DMS 273 treated with DMSO at 0.1 percent for 48 hours (cell line): ENCODE measurements at places on chromosomes 6 and 20.

- no peak for DNase-seq
Observed at GRCh38 chr20:40459299-40459698, 229.7 kb downstream of the MAFB start.

DNA sequence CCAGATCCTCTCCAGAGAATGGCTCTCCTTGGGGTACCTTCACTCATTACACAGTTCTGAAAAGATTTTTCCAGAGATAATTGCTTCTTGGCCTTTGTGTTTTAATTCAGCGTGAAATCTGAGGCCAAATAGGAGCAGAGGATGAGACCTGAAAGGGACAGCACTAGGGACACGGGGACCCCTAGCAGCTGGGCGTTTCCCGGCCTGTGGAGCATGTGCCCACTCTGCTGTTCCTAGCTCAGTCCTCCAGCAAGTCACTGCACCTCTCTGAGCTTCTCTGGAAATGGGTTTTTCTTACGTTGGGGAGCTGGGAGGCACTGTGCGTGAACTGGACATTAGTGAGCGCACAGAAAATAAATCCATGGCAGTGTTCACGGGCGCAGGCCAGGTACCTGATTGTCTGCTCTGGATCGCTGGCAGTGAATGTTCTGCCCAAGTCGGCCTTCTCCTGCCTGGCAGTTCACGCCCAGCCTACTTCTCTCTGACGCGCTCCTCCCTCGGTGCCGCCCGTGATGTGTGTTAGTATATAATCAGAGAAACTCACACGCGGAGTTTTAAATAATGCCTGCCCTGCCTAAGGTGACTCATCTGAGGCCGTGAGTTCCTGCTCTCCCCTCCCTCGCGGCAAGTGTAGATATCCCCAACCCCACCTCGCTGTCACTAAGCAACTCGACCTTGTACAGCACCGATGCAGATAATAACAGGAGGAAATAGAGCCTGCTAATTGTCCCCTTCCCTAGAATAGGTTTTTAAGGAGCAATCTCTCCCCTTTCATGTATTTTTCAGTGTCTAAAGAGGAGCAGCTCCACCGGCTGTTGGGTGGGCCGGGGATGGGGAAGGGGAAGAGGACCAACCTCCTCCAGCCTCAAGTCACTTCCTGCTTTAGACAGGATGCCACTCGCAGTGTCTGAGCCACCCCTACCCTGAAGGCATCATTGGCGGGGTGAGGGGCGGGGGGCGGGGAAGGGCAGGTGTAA lies 2.7 kb upstream of the TUBB2A start:
- DNase-seq, result no peak

GRCh38 chr6:131923356-131923755 lies 27.8 kb downstream of the CCN2 start:
- no peak for DNase-seq

- no peak for DNase-seq
Observed at GRCh38 chr6:3813150-3813780, 35.9 kb upstream of the FAM50B start.

GRCh38 chr6:148720406-148720805 lies 26.4 kb upstream of the UST start:
- no peak for DNase-seq

DNA sequence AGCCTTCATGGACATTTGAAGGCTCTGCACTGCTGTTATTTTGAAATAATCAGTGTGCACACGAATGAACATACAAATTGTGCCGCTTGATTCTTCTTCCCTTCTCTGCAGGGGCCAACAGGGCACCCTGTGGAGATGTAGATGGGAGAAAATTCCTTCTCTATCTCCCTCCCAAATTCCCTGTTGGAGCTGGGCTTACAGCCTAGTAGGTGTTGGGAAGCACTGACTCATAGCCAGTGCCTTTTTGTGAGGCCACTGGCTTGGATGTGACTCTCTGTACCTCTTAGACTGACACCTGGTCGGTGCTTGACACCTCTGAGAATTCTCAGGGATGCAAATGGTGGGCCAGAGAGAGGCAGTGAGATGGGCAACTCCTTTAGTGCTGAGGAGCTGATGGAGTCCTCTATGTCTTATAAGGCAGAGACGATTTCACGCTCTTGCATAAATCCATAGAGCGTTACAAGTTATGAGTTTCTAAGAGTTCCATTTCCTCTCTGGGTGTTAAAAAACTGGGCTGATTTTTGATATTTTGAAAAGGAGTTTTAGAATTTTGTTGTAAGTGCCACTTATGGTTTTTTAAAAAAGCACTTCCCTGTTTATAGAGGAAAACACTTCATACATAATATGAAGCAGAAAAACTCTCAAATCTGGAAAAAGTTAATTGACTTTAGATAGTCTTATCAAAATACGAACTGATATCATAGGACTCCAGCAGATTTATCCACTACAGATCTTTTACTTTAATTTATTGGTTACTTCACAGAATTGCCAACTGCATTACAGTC lies 89.8 kb upstream of the MAP3K7 start:
- DNase-seq, result no peak

GRCh38 chr20:4794846-4795245 lies 73.1 kb downstream of the PRND start:
- DNase-seq, result no peak

- DNase-seq, result no peak
Observed at GRCh38 chr20:51350941-51351631, 191.4 kb downstream of the NFATC2 start.

GRCh38 chr6:142851601-142852000 lies 93.4 kb downstream of the HIVEP2 start:
- no peak for DNase-seq

GRCh38 chr6:134345789-134346188 lies 27.9 kb upstream of the SGK1 start:
- no peak for DNase-seq

- peak; percentile 14 for DNase-seq
Observed at GRCh38 chr20:46364670-46365486, 41.5 kb downstream of the ELMO2 start.

DNA sequence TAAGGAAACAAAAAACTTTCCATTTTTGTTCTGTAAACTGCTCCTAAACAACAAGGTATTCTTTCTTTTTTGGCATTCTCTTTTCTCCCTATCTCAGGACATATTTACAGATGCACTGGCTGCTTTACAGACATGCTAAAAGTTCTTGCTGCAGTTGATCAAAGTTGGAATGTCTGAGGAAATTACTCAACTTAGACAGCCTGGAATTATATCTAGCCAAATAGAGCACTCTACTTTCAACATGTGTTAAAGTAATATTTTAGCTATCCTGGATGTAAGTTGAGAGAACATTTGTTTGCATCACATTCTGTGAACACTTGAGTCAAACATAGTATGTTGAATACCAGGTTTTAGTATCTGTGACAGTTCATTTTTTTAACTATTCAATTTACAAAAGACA lies 24.8 kb downstream of the TASP1 start:
- DNase-seq, result no peak

GRCh38 chr20:43190332-43190953 lies 737 bp upstream of the PTPRT start:
- no peak for DNase-seq

DNA sequence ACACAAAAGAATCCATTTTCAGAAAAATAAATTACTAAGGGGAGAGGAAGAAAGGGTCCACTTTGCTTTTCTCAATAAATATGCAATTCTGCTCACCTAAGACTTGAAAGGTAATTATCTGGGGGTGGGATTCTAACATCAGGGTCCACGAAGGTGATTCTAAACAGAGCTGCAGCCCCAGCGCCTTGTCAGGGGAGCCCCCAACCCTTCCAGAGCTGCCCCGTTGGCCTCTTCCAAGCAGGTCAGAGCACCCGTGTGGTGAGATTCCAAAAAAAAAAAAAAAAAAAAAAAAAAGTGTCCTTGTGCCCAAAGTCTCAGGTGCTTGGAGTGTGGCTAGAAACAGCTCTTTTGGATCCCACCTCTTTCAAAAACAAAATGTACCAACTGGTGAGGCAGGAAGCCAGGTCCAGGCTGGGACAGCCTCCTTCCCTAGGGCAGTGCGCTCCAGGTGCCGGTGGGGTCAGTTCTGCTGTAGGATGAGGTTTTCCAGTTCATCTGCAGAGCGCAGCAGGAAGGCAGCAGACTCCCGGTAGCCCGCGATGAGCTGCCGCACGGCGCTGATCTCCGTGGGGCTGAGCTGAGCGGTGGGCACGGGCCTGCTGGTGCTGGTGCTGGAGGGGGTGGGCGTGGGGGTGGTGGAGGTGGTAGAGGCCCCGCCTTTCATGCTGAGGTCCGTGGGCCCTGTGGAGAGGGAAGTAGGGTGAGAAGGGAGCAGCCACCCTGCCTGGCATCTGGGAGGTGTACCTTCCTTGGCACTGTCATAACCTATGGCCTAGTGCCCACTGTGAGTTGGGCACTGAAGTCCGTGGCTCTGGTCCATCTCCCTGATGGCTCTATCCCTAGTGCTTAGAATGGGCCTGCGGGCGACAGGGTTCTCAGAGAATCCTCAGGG lies 89.3 kb downstream of the ASXL1 start:
- no peak for DNase-seq

DNA sequence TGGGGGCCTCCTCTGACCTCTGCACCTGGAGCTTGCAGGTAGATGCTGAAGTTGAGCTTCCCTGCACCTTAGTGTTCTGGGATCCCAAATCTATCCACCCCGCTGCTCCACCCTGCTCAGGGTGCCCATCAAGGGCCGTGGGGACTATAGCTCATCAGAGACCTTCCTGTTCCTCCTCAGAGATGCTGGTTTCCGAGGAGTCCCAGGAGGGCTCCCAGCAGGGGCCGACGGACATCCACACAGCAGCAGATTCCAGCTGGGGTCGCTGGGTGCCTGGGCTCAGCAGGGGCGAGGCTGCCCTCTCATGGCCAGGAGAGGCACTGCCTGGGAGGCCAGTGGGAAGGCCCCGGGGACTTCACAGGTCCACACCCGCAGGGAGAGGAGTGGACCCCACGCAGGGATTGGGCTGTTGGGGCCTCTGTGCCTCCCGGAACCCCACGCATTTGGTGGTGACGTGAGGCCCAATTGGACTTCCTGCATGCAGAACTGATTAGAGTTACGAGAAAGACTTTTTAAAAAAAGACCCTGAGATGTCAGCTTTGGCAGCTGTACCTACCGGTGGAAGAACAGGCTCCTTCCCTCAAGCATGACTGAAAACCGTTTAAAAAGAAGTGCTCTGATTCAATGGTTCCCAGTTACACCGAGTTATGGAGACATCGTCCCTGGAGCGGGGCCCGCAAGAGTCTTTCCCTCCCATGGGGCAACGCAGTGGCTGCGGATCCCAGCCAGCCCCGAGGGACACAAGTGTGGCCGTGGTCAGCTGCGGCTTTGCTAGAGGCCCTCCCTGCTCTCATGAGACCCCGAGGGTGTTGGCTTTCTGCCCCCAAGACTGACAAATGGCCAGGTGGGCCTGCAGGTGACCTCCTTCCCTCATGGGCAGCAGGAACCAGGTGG lies 25.3 kb upstream of the SLCO4A1 start:
- DNase-seq, result no peak

GRCh38 chr6:39295611-39296011 lies 18.6 kb downstream of the KCNK17 start:
- no peak for DNase-seq

- DNase-seq, result no peak
Observed at GRCh38 chr6:76768556-76768955, 694.7 kb downstream of the HTR1B start.

GRCh38 chr6:29071831-29072723 lies 15.0 kb downstream of the OR2B3 start:
- peak; percentile 34 for DNase-seq

DNA sequence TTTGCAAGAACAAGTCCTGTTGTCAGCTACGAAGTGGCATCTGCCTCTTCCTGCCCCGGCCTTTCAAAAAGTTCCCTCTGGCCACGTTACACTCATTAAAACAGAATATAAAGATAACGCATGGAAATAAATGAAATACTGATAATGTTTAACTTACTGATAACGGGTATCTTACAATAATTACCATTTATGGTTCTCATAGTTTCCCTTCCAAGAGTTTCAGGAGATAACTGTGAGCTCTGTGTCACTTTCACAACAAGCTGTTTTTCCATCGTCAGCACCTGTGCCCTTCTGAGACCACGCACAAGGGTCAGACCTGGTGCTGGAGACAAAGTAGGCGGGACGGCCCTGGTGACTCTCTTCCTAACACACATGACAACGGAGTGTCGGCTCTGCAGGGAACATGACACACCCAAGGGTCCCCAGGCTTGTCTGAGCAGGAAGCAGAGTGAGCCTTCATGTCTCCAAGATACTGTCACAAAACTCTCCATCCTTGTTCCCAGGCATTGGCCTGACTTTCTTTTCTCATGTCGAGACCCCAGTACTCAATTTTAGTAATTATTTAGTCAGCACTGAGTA lies 86.2 kb upstream of the THBS2 start:
- no peak for DNase-seq

DNA sequence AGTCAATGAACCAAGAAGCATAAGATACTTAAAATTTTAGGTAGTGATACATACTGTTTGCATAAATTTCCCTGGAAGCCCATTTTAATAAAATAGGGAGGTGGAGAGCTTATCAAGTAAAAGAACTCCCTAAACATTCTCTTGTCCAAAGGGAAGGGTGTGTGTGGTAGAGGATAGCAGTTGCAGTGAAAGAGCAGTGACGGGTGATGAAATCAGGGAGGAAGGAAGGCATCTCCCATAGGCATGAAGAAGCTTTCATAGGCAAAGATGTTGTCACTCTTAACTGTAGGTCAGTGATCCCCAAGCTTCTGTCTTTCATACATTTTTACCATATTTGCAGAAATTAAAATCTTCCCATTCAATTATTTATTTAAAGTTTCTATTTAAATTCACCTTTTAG lies 60.0 kb upstream of the ZNF831 start:
- no peak for DNase-seq

- DNase-seq, result no peak
Observed at GRCh38 chr6:114376611-114377175, 33.9 kb upstream of the HS3ST5 start.

GRCh38 chr6:3422435-3423070 lies 34.3 kb downstream of the SLC22A23 start:
- no peak for DNase-seq

DNA sequence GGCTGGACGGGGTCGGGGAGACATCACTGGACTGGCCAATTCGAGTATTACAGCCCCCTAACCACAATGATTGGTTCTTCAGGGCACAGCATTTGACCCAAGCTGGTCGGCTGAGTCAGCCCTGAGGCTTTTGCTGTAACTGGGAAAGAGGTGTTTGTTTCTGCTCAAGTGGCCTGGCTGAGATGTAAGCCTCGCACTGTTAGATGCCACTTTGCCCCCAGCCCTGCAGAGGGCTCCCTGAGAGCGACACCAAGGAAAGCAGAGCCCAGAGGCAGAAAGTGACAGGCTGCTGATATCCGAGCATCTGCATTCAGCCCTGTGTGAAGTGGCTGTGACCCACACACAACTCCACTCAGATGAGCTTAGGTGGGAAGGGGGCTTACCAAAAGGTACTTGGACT lies 19.4 kb downstream of the ERGIC3 start:
- peak; percentile 26 for DNase-seq

- DNase-seq, result no peak
Observed at GRCh38 chr20:64137598-64138031, 26.6 kb upstream of the MYT1 start.

DNA sequence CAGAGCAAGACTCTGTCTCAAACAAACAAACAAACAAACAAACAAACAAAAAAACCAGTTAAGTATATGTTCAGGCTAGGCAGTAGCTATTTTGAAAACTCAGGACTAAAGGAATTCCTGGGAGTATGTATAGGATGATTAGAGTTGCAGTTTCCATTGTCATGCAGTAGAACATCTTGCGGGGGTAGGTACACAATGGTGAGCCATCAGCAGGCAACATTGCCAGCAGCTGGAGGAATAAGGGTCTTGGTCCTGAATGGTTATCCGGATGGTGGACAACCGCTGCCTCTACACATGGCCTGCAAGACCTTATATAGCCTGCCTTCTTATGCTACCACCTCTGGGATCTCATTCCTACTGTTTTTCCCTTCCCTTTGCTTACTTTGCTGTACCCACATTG lies 297.5 kb downstream of the SOX4 start:
- DNase-seq, result no peak

GRCh38 chr6:70413992-70414494 lies 735 bp downstream of the FAM135A start:
- no peak for DNase-seq
